Activated naive CD4-positive, alpha-beta T cell (primary cell): ENCODE measurements at places on chromosomes 7 and 10.

GRCh38 chr7:45702751-45703150 is 128.6 kb downstream of the ADCY1 start:
- no peak for DNase-seq

- no peak for DNase-seq
Measured at GRCh38 chr7:77655836-77656455, 40.3 kb upstream of the RSBN1L start.

- no peak for DNase-seq
Measured at GRCh38 chr10:9547936-9548904, 1469.5 kb upstream of the CELF2 start.

GRCh38 chr10:725786-726185 is 36.3 kb upstream of the DIP2C start:
- no peak for DNase-seq

DNA sequence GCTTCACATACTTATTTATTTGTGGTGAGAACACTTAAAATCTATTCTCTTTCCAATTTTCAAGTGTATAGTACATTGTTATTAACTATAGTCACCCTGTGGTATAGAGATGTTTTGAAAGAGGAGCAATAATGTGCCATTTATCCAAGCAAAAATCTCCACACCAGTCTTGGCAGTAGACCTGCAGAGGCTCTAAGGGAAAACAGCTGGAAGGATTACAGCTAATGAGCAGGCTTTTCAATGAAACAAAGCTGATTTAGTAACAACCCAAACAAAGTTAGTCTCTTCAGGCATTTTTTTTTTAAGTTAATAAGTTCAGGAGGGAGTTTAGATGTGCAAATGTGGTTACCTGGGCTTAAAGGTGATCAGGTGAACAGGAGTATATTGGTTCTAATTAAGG is 101.9 kb downstream of the EVX1 start:
- no peak for DNase-seq

DNA sequence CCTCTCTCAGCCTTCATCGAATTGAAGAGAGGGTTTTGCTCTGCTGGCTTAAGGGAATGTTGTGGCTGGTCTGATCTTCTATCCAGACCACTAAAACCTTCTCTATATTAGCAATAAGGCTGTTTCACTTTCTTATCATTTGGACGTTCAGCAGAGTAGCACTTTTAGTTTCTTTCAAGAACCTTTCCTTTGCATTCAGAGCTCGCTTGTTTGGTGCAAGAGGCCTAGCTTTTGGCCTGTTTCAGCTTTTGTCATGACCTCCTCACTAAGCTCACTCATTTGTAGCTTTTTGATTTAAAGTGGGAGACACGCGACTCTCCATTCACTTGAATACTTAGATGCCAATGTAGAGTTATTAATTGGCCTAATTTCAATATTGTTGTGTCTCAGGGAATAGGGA is 3.9 kb downstream of the MPP7 start:
- no peak for DNase-seq

- no peak for DNase-seq
Measured at GRCh38 chr7:889391-889790, 13.0 kb downstream of the GET4 start.
